ENCODE measurements at places on chromosomes 1 and 21. TPM values are rescaled to one million over a fixed set of nuclear protein-coding genes. Genes with fewer than 3 reads are reported as not detected.

The OR6K3 gene
- total RNA-seq, result not detected

The AGBL4 gene
- total RNA-seq, result not detected

The SDC3 gene
- 0.25 TPM for total RNA-seq

The TSACC gene
- total RNA-seq, result not detected

The GJB3 gene
- not detected for total RNA-seq

The SERINC2 gene
- 0.10 TPM for total RNA-seq

The LAMC2 gene
- total RNA-seq, result 2.1 TPM

The IL10 gene
- total RNA-seq, result 1.7 TPM

Data from T-helper 1 cell treated with Interleukin-12 subunit alpha and Interleukin-12 subunit beta and Interleukin-4 antibody, amounts not matched to agents 30 ng/mL and 1 ng/mL, for 36 hours (primary cell).